ENCODE measurements at places on chromosomes 3 and 15.

DNA sequence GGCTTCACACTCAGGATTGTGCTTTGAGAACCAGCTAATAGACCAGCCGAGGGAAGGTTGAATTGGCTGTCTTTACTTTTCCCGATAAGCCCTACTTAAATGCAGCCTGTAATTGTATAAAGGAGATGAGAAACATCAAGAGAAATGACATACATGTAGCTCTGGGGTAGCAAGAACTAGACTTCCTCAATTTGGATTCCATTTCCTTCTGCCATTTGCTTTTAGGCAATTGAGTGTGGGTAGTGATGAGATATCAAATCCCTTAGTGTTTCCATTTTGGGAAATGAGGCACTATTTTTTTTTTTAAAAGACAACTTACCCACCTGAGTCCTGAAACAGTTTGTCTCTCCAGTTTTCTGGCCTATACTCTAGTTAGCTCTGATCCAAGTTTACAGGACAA lies 2.2 kb downstream of the INAFM2 start:
- DNase-seq: no peak

DNA sequence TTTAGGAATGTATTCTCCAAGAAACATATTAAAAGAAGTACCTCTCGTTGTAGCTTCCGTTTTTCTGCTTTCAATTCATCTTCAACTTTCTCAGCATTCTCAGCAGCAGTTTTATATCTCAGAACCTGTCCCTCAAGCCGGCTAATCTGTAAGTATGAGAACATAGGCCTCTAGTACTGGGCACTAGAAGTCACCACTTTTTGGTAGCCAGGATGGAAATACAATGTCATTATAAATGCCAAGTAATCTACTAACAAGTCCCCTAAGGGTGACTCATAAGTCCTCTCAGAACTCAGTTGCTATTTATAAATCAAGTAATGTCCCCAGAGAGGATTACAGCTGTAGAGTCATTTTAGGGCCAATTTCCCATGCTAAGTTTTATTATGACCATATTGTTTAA lies 61.1 kb downstream of the MLH1 start:
- DNase-seq: no peak

DNA sequence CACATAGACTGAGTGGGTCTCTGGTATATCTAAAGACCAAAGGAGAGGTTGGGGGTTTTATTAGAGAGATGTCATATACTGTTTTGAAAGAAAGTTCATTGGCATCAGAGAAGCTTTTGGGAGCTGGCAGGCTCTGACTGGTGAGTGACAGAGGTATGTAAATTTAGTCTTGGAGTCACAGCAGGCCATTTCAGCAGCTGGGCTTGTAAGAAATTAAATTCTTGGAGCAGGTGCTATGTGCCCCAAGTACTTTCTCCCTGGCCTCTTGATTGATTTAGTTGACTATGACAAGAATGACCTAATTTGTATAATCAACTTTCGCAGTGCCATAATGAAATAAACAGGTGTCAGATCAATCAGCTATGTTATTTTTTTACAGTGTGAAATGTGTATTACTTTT lies 47.8 kb upstream of the CDAN1 start:
- DNase-seq: no peak

GRCh38 chr3:126113238-126113555 lies 29.3 kb upstream of the SLC41A3 start:
- no peak for DNase-seq

DNA sequence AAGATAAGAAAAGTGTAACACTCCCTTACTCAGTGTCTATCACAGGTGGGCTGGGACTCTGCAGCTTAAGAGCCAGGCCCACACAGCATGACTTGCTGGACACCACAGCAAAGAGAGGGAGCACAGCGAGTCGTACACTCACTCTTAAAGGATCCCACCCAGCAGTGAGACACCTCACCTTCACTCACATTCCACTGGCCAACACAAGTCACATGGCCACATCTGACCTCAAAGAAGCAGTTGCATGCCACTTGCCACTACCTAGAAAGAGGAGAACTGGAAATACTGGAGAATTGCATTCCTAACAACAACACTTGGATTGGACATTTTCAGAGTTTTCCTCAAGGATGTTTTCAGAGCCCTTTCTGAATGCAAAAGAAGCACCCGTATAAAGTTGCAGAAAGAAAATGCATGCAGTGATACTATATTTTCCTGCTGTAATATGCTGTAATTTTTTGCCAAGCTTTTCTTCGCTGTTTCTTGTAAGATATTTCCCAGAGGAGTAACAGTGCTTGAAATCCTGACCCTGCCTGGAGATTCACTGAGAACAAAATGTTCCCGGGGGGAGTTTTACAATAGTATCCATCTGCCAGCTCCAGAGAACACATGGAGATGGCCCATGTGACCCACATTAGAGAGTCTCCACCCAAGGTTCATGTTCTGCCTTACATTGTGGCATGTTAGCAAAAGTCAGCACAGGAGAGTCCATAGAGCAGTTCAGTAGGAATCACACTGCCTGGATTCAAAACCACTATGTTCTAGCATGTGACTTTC lies 42.2 kb downstream of the TRIM42 start:
- DNase-seq: no peak

DNA sequence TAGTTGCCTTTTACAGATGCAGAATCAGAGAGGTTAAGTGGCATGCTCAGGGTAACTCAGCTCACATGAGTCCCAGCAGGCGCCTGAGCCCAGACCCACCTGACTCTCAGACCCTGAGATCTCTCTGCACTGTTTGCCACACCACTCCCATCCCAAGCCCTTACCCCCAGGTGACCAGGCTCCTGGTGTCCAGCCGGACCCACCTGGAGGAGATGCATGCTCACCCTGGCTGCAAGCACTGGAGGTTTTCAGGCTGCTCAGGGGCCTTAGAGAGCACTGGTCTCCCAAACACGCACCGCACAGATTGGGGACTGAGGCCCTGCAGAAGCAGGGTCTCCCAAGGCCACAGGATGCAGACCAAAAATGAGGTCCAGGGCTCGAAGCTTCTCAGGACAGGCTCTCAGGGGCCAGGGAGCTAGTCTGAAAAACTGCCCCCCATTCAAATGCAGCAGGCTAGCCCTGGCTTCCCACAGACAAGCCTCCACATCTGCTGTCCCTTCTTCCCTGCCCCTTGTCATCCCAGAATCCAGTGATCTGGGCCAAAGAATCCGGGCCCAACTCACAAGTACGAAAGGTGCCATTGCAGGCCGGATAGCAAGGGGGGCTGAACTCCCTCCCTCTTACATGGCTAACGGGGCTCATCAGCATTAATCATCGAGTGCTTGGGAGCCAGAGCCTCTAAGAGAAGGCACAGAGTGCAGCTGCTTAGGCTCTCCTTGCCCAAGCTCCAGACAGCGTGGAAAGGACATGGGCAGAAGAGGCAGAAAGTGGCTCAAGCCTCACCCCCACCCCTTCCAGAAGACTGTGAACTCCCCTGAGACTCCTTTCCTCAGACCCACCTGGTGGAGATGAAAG lies 90.2 kb upstream of the PRR20G start:
- DNase-seq: no peak

- no peak for DNase-seq
These were observed 5.4 kb upstream of the SENP7 start for GRCh38 chr3:101518421-101518871.

- no peak for DNase-seq
These were observed 37.7 kb downstream of the PLD1 start for GRCh38 chr3:171772427-171773056.

DNA sequence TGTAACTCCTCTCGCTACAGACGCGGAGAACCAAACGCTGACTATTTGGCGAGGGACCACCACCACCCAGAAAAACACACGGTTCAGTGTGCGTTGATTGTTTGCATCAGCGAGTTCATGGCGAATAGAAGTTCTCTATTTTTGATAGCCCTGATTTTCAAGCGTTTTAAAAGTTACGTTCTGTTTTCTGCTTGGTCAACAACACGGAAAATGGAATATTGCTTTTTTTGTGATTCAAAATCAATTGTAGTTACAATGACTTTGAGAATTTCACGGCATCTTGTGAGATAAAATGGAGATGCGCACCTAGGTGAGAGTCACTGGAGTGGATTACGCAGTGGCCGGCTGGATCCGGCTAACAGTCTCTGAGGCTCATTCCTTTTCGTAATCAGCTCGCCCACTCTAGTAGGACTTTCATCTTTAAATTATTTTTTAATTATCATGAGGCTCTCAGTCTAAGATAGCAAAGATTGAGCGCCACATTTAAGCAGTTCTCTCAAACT lies 54.8 kb downstream of the CCDC54 start:
- DNase-seq: no peak

DNA sequence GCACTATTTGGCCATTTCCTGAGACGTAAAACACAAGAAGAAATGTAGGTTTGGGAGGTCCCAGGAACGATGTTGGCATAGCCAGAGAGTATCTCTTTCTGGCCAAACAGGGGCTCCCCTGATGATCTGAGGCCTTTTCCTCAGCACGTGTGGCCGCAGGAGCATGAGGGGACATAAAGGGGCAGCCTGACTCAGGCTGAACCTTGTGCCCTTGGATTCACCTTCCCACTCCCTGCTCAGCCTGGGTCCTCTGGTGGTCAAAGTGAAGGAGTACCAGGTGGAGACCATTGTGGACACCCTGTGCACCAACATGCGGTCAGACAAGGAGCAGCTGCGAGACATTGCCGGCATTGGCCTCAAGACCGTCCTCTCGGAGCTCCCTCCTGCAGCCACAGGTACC lies 10.6 kb downstream of the CAND2 start:
- no peak for DNase-seq

GRCh38 chr3:14898929-14899328 lies 48.5 kb upstream of the NR2C2 start:
- no peak for DNase-seq

DNA sequence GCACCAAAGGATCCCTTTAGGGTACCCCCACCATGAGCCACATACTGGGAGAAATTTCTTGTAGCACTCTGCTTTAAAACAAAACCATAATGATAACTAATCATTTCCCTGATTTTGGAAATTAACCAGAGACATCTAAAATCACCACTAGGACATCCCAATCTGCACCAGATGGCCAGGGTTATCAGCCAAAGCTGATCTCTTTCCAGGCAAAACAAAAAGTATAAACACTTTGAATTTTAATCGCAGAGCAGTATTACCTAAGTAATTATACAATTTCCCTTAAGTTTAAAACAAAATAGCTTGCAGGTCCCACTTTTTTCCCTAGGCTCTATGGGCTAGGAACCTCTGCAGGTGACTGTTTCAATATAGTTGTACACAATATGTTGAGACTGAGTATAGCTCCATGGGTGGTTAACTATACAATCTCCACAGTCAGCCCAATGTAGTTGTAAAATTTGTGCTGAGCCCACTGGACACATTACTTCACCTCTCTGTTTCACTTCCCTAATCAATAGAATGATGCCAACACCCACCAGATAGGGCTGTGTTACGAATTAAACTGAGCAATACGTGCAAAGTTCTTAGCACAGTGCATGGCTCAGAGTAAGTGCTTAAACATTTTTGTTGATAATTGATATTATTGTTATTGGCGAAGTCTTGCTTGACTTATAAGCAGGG lies 629 bp upstream of the NOX5 start:
- DNase-seq: no peak

DNA sequence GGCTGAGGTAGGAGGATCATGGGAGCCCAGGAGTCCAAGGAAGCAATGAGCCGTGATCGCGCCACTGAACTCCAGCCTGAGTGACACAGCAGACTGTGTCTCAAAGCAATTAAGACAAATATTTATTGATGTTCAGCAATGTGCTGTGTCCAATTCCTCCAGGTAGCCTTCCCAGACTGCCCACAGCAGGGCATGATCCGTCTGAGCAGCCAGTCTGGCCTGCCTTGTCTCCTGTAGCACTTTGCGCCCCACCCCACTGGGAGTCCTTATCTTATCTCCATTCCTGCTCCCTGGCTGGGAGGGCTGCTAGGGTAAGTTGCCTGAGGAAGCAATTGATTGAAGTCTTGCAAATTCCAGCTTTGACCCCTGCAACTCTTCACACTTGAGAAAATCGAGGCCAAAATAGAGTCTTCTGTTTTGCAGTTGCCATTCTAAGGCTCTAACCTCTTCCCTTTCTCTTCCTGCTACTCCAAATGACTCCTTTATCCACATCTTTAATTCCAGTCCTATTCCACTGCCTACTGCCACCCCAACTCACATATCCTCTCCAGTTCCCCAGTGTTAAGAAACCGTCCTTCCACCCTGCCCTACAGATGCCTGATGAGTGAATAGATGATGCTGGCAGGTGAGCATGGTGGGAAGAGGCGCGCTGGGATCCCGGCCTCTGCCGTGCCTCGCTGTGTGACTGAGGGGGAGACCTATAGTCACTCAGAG lies 26.9 kb upstream of the LCTL start:
- DNase-seq: no peak

DNA sequence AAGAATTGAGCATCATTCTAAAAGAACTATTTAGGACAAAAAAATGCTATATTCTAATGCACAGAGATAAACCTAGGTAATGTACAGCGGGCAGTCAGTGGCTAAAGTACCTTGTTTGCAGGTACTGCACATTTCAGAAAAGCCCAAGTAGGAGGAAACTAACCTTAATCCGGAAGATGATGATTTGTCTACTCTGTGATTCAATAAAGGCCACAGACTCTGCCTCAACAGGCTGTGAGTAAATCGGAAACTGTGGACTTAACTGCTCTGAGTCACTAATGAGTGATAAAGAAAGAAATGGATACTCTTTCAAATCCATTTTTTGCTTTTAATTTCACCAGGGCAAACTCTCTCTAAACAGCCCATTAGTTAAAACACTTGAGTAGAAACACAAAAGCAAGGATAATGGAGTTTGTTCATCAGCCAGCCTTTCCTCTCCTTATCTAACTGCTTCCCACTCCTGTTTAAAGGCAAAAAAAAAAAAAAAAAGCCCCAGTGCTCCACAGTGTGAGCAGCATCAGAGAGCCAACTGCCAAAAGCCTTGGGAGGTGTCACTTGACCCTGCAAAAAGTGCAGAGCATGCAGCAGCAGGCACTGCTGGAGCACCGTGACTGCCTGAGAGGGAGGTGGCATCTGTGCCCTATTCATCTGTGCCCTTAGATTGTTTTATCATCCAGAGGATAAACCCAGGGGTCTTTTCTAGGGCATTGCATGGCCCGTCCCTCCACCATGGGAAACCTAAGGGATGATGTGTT lies 187.7 kb downstream of the SATB1 start:
- DNase-seq: no peak

DNA sequence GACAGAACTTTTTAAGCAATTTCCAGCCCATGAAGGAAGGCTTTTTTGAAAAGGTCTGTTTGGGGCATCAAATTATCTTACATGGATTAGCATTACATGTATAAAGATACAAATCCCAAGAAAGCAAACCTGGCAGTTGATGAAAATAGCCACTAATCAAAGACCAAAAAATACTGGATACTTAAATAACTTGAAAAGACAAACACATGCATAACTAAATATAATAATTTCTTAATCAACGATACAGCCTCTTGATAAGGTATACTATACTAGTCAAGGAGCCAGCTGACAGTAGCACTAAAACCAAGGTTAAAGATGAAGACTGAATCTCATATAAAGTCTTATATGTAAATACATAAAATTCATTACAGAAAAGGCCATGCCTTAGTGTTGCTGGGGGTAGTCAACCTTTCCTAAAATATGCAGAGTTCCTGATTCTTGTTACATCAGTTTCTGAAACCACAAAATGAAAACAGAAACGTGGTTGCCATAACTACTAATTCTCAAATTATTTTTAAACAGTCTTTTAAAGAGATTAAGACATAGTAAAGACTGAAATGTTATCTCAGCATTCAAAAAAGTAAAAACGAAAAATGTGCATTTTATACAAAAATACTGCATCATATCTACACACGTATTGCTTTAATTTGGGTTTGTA lies 2.0 kb downstream of the ANKRD28 start:
- DNase-seq: no peak

GRCh38 chr3:6228958-6229683 lies 631.8 kb upstream of the GRM7 start:
- DNase-seq: no peak

- DNase-seq: no peak
These were observed 13.3 kb upstream of the SH3BP5 start for GRCh38 chr3:15345608-15346137.

GRCh38 chr3:99863588-99863987 lies 45.9 kb downstream of the CMSS1 start:
- DNase-seq: no peak

Data from esophagus squamous epithelium (tissue), 5 donors.